ENCODE measurements at places on chromosomes 7 and 10.

DNA sequence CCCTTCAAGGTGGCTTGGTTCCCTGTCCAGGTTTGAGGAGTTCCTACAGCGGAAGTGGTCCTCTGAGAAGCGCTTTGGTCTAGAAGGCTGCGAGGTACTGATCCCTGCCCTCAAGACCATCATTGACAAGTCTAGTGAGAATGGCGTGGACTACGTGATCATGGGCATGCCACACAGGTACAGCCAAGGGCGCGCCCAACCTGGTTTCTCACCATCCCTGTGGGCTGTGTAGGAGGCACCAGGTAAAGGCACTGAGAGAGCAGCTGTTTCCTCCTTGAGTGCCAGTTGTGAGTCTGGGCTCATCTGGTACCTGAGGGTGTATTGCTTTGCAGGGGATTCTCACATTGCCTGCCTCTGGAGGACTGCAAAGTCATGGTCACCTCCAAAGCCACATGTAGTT is 68.0 kb downstream of the OGDH start:
- no peak for DNase-seq

DNA sequence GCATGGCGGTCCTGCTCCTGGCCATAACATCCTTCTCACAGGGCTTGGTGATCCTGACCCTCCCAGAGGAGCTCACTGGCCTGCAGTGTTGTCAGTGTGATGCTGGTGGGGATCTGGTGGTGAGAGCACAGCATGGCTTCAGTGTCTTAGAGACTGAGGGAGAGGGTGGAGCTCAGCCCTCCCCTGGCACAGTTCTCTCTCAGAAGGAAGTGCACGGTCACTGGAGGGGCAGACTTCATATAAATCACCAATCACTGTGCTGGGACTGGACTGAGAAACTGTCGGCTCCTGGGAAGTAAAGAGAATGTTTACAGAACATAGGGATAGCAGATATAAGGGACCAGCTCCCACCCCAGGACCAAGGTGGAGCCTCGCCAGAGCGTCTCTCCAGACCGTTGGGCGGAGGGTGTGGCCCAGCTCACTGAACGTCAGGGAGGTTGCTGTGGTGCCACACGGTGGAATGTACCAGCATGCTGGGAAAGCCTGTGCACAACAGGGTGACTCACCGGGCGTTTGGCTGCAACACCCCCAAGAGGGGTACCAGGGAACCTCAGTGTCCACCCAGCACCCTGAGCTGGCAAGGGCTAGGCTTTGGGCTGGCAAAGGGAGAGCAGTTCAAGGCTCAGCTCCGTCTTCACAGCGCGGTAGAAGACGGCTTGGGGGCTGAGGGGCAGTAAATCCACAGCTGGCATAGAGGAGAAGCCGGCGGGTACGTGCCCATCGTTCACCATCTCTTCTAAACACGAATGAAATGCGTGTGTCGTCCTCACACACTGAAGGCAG is 8.8 kb upstream of the GET4 start:
- no peak for DNase-seq

GRCh38 chr7:106222545-106222944 is 62.2 kb downstream of the NAMPT start:
- DNase-seq = no peak

GRCh38 chr7:1595027-1595426 is 25.2 kb upstream of the PSMG3 start:
- no peak for DNase-seq

GRCh38 chr10:88097536-88097935 is 234.1 kb downstream of the PTEN start:
- DNase-seq = no peak

DNA sequence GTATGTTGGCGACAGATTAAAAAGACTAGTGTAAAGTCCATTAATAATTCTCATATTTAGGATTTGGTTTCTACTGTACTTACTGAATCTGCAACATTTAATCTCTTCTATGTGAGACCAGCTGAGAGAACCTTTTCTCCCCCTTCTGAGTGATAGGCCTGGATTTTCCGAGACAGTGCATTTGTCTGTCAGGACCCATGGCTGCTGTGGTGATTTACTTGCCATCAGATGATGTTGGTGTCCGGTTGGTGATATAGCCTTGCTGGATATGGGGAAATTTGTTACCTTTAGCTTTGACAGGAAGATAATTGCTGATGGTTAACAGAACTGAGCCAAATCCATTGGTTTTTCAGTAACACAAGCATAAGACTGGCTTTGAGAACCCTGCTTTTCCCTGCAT is 517.2 kb downstream of the LRMDA start:
- no peak for DNase-seq

GRCh38 chr7:69640925-69641594 is 42.8 kb downstream of the AUTS2 start:
- DNase-seq = no peak

- no peak for DNase-seq
Observed at GRCh38 chr7:142793156-142793555, 22.4 kb downstream of the PRSS2 start.

DNA sequence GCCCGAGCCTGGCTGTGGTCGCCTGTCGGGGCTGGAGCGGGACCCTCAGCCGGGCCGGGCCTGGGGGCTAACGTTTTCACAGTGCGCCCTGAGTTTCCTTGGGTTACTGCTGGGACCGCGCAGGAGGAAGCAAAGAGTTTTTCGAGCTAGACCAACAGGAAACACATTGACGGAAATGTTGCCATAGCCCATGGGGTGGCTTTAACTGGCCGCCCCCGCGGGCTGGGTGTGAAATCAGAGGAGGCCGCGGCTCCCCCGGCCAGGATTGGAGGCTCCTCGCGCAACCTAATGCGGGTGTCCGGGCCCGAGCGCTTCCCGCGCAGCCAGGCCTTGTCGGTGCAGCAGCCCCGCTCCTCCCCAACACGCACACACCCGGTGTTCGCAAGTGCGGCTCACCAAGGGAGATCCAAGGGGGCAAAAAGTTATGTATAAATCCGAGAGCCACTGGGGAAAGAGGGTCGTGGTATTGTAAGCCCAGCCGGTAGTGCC is 1.9 kb downstream of the HHEX start:
- DNase-seq = no peak

DNA sequence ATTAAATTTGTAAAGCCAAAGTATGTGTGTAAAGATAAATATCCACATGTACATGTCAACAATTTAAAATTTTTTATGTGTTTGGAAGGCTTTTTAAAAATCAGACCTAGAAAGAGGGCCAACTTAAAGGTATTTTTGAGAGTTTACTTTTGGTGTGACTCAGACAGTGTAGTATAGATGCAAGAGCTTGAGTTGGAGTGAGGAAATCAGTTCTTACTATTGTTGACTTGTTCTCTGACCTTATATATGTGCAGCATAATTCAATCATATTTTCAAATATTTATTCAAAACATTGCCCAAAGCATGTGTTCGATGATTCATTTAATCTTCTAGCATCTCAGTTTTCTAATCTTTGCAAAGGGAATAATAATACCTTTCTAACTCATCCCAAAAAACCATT is 243.7 kb upstream of the PRKCQ start:
- no peak for DNase-seq

DNA sequence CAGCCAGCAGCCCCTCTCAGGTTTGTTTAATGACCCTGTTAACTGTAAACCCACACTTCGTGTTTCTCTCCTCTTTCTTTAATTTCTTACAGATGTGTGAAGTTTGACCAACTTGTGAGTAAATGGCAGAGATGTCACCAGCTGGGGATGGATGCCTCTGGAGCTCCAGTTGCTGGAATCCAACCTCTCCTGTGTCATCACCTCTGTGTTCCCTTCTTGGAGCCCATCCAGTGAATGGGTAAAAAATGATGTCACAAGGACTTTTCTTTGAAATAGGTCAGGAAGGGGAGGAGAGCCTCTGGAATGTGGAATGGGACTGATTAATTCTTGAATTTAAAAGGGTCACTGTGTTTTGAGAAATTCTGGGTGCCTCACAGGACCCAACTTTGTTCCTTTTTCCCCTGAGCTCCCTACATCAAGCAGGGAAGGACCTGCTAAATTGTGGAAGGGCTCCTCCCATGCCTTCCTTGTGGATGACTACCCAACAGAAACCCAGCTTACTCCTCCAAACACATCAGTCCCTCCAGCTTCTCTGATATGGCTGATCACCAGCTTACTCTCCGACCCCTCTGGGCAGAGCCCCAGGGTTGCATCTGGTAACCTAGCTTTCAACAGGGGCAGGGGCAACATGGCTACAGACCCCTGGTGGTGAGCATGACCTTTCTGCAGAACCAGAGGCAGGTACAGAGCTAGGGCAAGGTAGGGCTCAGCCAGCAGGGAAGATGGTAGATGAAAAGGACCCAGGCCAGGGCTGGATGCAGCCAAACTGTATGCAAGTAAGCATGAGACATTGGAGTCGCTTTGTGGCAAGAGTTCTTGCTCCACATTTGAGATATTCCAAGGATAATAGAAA is 67.5 kb downstream of the STRA8 start:
- no peak for DNase-seq

GRCh38 chr10:5645944-5646617 is 20.3 kb downstream of the ASB13 start:
- no peak for DNase-seq

GRCh38 chr7:142332421-142332820 is 74.6 kb upstream of the PRSS58 start:
- no peak for DNase-seq

GRCh38 chr10:105598207-105598606 is 957.1 kb downstream of the SORCS3 start:
- DNase-seq = no peak

DNA sequence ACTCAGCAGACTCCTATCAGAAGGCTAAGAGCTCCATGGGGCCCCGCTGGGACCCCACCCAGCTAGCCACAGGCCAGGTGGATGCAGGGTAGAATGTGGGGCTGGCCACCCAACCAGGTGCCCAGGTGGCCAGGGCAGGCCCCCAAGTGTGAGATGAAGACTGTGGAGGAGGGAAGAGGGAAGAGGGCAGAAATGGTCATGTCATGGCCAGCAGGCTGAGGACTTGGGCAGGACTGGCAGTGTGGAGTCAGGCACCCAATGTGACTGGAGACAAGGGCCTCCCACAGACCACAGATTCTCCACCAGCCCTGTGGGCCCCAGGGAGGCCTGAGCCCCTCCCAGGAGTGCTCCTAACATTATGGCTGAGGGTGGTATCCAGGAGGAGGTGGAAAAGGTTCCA is 141.6 kb downstream of the TNS3 start:
- DNase-seq = no peak

DNA sequence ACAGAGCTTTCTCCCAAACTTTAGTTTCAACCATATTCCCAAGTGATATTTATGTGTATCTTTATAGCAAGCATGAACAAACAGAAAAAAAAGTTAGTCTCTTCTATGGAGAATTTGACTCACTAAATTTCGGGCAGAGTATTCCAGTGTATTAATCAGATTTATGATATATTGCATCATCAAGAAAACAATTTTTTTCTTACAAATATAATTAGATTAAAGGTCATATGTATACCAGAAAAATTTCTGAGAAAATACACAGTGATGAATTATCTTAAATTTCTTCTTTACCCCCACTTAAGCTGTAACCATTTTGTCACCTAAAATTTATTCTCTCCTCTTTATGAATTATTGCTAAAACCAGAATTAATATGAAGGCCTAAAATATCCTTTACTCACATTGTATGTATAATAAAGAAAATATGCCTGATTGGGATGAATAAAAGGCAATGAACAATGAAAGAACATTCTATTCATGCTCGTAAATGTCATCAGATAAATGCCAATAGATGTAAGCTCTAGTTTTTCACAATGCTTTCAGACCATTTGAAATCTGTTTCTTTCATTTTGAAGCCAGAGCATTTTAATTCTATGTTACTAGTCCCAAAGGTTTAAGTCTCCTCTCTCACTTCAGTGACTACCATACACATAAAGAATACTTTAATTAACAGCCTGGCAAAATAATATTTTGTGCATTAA is 192.1 kb downstream of the HGF start:
- no peak for DNase-seq

GRCh38 chr10:86178401-86179152 is 188.0 kb downstream of the GRID1 start:
- DNase-seq = peak; percentile 60

DNA sequence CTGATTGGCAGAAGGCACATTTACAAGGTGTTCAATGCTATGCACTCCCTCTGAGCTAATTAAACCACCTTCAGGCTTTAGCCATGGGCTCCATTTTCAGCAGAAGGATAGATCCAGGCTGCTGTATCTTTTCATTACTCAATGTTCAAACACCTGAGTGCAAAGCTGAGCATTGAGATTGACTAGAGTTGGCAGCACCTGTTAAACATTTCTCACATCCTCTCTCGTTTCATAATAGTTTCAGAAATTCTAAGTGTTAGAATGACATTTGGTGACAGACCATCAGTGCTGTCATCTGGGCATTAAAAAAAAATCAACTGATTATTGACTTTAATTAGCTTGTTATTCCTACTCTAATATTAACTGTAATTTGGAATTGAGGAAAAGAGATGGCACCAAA is 187.1 kb upstream of the SEMA3E start:
- DNase-seq = no peak

DNA sequence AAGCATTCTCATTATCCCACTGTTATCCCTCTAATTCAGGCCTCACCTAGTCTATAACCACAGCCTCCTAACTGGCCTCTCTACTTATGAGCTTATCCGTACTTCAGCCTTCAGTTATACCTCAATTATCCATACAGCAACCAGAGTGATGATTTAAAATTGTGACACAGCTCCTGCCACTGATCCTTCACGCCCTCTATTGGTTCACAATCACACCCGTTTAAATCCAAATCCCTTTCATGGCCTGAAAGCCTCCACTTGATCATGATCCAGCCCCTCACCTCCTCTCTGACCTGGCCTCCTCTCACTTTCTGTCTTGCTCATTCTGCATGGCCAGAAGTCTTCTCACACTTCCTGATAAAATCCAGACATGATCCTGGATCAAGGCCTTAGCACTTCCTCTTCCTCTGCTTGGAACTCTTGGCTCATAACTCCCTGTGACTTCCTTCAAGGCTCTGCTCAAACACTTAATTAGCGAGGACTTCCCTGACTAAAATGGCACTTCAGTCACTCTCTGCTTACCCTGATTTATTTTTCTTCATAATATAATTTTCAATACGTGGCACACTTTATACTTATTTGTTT is 19.0 kb upstream of the TMEM26 start:
- no peak for DNase-seq

DNA sequence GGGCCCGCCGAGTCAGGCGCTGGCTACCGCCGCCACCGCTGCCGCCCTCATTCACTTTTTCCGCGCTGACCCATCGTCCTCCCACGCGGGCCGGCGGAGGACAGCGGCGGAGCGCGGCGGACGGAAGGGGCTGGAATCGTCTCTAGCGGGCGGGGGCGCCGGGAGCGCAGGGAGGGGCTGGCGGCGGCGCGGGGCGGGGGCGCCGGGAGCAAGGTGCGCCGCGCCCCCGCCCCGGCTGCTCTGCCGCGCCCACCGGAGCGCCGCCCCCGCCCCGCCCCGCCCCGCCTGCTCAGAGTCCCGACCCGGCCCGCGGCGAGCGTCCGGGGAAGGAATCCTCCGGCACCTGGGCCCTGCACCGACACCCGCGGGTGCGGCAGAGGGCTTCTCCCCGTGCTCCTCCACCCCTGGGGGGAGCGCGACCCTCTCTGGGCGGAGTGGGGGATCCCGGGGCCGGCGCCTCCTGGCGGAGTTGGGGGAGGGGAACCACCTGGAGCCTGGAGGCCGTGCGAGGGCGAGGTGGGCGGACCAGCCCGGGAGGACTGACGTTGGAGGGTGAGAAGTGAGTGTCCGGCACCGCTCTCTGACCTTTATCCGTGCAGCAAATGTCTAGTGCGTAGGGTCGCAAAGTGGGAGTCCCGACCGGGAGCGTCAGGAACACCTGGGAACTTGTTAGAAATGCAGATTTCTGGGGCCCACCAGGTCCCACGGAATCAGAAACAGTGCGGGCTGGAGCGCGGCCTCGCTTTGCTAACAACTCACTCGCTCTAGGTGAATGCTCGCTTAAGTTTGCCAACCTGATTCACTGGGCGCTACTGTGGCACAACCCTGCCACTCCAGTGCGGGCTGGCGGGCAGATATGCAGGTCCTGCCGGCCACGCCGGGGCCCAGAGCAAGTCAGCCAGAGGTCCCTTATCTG is at the start of gene COBL:
Gene COBL, minus strand, starts transcription at position 144 of the 916 bp plus-strand sequence. CDS start 176 bp downstream, outside the sequence.
- peak; percentile 51 for DNase-seq

Data from retina (tissue), 1 donor.